Stimulated activated CD8-positive, alpha-beta memory T cell treated with anti-CD3 and anti-CD28 coated beads, Interleukin-15, amount 100 ng/mL, for 48 hours (primary cell): ENCODE measurements at places on chromosomes 12 and 14.

- no peak for DNase-seq
Observed at GRCh38 chr12:107990325-107990724, 138.8 kb upstream of the WSCD2 start.

- no peak for DNase-seq
Observed at GRCh38 chr12:6567112-6567670, 900 bp downstream of the NOP2 start.

DNA sequence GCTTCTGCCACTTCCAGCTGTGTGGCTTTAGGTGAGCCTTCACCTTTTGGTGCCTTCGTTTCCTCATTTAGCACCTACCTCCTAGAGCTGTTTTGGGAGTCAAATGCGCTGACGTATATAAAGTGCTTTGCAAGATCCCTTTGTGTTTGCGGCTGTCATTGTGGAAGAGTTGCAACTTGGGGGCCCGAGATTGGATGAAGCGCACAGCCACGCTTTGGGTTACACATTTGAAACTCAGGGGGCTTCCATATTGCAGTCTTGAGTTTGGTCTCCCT is 636 bp upstream of the ARL6IP4 start:
- DNase-seq: no peak

DNA sequence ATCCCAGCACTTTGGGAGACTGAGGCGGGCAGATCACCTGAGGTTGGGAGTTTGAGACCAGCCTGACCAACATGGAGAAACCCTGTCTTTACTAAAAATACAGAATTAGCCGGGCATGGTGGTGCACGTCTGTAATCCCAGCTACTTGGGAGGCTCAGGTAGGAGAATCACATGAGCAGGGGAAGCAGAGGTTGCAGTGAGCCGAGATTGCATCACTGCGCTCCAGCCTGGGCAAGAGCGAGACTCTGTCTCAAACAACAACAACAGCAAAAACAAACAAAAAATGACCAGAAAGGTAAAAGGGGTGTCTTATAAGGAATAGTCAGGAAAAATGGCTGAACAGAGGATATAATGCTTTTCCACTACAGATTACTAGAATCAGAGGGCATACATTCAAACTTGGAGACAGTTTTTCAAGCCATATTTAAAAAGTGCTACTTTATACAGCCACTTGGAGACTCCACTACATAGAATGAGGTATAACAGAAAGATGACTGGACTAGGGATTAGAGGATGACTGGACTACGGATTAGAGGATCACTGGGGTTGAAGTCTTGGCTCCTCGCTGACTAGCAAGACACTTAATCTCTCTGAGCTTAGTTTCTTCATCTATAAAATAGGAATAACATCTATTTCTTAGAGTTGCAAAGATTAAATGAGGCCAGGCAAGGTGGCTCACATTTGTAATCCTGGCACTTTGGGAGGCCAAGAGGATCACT is 4.9 kb upstream of the CS start:
- no peak for DNase-seq

- no peak for DNase-seq
Observed at GRCh38 chr12:111435661-111436201, 30.0 kb downstream of the SH2B3 start.

- no peak for DNase-seq
Observed at GRCh38 chr14:42734041-42734440, 1127.4 kb downstream of the LRFN5 start.

DNA sequence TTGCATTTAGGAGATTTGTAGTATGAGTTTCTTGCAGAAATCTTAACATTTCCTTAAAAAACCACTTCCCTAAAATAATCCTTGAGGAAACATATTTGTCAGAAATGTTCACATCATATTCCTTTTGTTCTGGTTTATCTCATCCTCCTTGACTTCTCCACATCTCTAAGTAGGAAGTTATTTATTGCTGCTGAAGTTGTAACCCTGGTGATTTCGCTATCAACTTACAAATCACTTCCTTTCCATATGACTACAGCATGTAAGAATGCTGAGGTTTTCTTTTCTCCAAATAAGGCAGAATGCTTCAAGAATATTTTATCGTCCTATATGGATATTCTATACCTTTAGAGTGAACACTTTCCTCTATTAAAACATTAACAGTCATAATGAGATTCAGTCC is 751.7 kb downstream of the NRXN3 start:
- DNase-seq: no peak

- DNase-seq: no peak
Observed at GRCh38 chr14:74609721-74610120, 2.3 kb downstream of the LTBP2 start.

DNA sequence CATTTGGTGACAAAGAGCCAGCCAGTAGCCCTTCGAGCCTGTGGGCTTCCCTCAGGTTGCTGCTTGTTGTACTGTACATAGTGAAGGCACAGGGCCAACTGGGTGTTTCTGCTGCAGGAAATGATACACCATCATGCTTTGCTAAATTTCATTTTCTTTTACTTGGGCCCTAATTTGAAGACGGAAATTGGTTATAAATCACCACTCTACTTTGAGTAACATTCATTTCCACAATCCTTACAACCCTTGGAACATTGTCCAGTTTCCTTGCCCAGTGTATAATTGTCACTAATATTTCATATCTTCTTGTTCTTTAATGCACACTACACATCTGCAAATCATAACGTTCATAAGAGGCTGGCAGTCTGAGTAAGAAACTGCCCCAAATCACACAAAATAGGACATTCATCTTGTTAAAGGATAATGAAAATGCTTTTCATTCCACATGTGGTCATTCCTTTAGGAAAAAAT is 30.2 kb downstream of the MSRB3 start:
- no peak for DNase-seq

DNA sequence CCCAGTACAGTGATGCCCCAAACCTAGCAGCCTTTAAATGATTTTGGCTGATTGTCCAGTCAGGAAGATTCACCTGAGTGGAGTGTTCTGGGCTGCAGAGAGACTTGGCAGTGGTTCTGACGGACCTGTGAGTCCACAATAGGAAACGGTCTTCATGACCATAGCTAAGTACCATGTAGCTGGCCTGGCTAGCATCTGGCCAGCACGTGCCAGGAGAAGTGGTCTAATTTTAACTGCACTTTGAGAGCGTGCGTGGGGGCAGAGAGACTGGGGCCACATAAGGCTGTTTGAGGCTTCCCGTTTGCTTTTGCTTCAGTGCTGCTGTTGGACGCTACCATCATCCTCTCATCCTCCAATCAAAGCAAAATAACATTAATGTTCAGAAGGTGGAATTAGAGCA is 54.7 kb downstream of the PPM1A start:
- no peak for DNase-seq

GRCh38 chr12:82029936-82030335 is 270.8 kb upstream of the PPFIA2 start:
- DNase-seq: no peak

- no peak for DNase-seq
Observed at GRCh38 chr12:30082381-30082780, 298.6 kb upstream of the TMTC1 start.

- no peak for DNase-seq
Observed at GRCh38 chr14:75260025-75260763, 18.4 kb upstream of the FOS start.

DNA sequence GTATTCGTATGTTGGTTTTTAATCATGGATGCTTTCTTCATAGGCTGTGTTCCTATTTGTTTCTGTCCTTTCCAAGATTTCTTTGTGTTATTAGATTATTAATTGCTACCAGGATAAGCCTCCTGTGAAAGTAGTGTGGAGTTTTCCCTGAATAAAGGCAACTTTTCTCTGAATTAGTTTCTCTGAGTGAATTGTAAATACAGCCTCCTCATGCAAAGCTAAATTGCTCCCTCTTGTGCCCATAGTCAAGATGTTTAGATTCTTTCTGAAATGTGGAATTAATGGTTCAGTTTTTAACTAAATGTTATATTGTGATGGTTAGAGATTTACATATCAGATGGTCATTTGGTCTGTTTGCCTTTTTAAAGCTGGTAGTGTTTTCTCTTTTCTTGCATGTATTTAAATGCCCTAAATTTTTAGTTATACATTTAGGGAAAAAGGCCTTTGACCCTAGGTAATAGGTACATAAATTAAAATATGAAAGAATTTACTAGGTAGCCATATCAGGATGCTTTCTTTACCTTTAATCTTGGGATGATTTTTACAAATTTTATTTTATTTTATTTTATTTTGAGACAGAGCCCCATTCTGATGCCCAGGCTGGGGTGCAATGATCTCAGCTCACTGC is 8.9 kb downstream of the APAF1 start:
- DNase-seq: no peak

DNA sequence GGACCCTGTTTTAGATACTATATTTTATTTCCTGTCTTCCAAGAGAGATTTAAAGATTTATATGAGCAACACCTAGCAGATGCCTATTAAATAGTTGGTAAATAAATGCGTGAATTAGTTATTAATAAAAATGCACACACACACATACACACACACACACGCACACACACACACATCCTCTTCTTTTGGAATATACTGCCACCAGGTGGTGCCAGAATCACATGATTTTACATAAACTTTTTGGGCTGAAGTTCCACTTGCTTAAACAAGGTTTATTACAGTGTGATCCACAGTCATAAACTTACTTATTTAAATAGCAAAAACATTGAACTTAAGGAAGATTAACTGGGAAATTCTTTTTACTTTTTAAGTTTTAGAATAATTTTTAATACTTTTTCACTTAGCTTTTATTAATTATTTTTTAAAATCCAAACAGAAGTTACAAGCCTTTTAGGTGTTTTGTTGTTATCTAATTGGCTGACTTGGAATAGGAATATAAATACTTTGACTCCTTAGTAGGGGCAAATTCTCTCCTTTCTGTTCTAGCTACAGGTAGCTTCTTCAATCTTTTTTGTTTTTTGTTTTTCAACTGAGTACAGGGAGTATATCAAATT is 17.5 kb downstream of the RAD51B start:
- DNase-seq: no peak

- DNase-seq: no peak
Observed at GRCh38 chr14:77123381-77124325, 17.9 kb downstream of the ZDHHC22 start.

DNA sequence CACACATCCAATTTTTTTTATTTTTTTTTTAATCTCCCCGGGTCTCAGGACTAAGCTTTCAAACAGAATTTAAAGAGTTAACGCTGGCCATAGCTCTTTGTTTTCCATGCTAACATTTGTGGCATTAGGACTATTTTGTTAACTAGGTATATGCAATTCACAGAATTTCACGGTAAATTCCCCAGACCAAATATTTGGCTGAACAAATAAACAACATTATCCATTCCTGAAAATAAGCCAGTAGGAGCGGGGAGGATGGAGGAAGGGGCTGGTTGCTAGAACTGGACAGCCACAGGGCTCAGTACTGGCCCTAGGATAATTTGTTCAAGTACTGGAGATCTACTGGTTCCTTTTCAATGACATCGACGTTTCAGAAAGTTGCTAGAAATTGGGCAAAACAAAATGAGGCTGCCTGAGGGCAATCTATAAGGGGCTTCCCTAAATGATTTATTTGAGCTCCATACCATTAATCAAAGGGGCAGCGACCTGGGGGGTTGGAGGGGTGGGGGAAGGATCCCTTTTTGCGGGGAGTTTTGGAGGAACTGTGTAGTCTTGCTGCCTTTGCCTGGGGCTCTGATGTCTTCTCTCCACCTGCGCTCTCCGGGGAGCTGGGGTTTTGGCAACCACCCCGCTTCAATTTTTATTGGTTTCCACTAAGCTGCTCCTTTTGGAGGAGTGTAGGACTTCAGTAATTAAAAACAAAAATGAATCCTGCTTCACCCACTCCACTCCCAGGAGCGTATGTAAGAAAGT is 9.0 kb downstream of the BMP4 start:
- no peak for DNase-seq

- DNase-seq: no peak
Observed at GRCh38 chr12:65343801-65344200, 65.3 kb downstream of the MSRB3 start.

- DNase-seq: no peak
Observed at GRCh38 chr12:115337693-115338543, 653.9 kb upstream of the TBX3 start.

GRCh38 chr14:105258846-105259245 is 10.5 kb downstream of the BTBD6 start:
- DNase-seq: no peak

DNA sequence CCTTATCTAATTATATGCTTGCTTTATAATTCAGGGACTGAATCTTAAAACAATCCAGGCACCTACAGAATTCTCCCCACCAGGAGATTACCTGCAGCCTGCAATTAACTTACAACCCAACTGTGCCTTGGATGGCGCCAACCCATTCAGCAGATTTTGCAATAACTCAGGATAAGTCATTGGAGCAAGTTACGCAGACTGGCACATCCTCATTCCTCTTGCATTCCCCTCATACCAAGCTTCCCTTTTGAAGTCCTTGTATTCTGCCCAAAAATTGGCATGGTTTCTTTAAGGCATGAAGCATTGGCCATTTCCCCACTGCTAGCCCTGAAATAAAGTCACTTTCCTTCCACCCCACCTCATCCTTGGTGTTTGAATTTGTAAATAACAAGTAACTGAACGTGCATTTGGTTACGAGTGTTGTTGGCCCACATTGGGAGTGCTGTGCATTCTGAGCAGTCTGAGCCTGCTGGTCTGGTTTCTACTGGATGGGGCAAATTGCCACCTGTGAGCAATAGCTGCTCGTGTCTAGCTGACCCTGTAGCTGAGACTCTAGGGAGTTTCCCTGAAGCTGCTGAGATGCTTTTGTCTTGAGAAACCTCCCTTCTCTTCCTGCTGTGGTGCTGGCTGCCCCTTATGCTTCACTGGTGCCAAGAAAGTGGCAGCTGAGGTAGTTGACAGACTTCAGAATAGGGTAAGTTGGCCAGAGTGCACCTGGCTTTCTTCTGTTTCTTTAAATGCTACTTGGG is 99.2 kb upstream of the SCAF11 start:
- no peak for DNase-seq

GRCh38 chr12:85963326-85963725 is 89.2 kb downstream of the NTS start:
- DNase-seq: no peak

- DNase-seq: no peak
Observed at GRCh38 chr14:63874223-63874622, 21.4 kb downstream of the SYNE2 start.

GRCh38 chr14:83184531-83184930 is 1650.9 kb upstream of the SEL1L start:
- DNase-seq: no peak

- no peak for DNase-seq
Observed at GRCh38 chr12:59357811-59358210, 238.0 kb upstream of the SLC16A7 start.

- no peak for DNase-seq
Observed at GRCh38 chr12:111624540-111624939, 25.4 kb upstream of the ATXN2 start.

DNA sequence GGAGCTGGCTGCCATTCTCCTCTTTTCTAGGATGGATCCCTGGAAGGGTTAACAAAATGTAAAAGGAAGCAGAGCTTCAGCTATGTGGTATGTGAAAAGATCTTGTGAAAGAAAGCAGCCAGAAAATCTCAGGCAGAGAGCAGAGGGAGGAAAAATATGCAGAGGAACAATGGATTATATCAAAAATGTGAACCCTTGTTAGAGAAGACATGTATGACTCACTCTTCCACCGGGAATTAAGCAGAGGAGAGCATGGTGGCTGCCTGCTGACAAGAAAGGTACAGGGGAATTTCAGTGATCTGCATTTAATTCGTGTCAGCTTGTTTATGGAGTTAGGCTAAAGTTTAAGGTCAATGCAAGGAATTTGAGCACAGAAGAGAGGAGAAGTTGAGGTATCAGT is 46.3 kb downstream of the KCNA1 start:
- no peak for DNase-seq
